Fibroblast of upper back skin (primary cell): ENCODE measurements at places on chromosomes 4 and X.

DNA sequence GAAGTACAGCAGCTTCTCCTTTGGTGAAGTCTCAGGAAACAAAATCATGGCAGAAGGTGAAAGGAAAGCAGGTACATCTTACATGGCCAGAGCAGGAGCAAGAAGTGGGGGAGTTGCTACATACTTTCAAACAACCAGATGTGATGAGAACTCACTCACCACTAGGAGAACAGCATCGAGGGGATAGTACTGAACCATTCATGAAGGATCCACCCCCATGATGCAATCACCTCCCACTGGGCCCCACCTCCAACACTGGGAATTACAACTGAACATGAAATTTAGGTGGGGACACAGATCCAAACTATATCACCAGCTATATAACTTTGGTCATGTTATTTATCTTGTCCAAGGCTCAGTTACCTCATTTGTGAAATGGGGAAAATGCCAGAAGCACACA, 159.4 kb downstream of the OPHN1 start:
- peak; percentile 11 for DNase-seq

DNA sequence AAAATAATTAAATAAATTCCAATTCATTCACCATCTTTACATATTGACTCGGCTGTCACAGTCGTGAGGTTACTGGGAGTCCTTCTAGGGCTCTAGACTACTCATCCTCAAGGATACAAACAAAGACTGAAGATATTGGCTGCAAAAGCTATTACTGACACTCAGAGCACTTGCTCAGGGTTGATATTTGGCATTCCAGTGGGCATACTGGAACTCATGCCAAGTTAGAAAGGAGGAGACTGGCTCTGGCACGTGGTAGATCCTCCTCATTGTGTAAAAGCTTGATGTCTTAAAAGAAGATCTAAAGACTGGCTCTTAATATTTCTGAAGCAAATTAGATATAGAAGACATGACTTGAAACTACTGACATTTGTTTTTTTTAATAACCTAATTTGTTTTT, 172.7 kb downstream of the GPM6A start:
- DNase-seq = no peak

- no peak for DNase-seq
These were observed 258.4 kb downstream of the MAPK10 start for GRCh38 chr4:86101410-86101809.

- peak; percentile 38 for DNase-seq
These were observed 92.0 kb upstream of the PTPN13 start for GRCh38 chr4:86502081-86502480.

DNA sequence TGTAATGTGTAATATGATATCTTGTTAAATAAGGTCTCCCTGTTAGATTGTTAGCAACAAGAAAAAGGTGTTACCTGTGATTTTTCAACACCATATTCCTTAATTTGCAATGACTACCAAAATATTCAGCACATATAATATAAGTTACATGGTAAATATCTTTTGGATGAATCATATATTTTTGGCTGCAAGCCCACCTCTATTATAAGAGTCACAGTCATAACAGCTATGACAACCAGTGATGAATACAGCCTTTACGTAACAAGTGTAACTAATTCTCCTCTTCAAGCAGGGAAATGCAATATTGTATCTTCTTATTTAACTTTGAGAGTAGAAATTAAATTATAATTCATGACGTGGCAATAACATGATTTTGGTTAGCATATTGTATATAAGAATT, 187.0 kb downstream of the NLGN4X start:
- peak; percentile 34 for DNase-seq

GRCh38 chrX:31670245-31670644, 598.4 kb upstream of the FTHL17 start:
- DNase-seq = no peak

DNA sequence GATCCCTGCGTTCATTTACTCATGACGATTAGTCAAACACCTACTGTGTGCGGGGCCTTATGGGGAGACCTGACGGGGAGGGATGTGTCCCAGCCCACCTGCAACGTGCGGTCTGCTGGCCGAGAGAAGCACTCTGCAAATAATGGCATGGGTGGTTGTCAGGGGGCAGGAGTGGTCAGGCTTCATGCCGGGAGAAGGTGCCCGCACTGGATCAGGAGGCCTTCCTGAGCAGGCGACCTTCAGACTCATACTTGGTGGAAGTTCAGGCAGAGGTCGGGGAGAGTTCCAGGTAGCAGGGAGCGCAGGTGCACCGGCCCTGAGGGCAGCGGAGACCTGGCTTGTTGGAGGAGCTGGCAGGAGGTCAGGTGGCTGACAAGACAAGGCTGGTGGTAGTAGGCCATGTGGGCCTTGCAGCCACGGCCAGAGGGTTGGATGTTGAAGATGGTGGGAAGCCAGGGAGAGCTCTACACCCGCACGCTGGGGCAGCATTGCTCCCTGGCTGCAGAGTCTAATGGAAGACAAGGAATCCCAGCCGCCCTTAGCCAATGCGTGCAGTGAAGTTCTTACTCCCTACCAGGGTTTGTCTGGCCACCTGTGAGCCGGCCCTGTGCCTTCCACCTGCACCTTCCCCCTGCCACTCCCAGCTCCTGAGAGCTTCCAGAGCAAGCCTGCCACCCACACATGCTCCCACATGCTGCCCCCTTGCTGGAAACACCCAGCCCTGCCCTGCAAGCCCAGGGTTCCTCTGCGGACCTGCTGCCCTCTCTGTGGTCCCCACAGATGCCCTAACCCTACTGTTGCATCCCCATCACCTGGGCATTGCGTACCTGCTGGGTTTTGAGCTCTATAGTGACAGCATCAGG, 97.3 kb downstream of the PSAPL1 start:
- no peak for DNase-seq

GRCh38 chr4:52588097-52588496, 71.0 kb downstream of the USP46 start:
- no peak for DNase-seq

- peak; percentile 17 for DNase-seq
These were observed 361 bp downstream of the QDPR start for GRCh38 chr4:17511509-17511949.

- DNase-seq = no peak
These were observed 250.8 kb downstream of the SLC39A8 start for GRCh38 chr4:102094481-102094880.

- no peak for DNase-seq
These were observed 279.0 kb downstream of the ANKRD50 start for GRCh38 chr4:124433500-124433899.

DNA sequence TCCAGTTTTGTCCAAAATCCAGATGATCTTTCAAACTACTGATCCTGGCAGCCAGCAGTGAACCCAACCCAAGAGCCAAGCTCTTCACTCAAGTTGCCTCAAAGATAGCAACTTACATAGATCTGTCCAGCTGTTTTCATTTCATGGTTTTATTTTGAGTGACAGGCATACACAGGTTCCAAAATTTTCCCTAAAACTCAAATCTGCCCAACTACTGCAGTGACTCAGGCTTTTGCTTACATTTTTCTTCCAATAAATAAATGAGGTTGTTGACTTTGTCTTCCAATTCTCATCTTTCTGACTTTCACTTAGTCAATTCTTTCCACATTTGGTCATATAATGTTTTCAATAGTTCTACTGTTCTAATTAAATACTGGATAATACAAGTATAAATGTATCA, 158.8 kb downstream of the TECRL start:
- no peak for DNase-seq

DNA sequence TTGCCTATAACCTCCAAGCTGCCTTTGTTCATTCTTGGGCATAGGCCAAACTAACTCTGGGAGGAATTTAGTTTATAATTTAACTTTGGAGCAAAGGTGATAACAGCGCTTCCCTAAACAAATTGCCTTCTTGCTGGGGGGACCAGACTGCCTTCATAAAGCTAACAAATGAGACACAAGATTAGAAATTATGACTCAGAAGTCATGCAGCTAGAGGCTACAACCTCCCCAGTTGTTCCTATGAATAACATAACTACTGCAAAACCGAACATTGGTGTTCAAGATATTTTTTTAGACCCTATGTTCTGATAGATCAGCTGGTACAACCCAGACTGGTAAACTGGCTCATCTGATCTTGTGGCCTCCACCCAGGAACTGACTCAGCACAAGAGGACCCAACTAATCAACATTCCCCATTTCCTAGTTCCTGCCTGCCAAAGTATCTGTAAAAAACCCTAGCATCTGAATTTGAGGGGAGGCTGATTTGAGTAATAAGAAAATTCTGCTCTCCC, 22.0 kb upstream of the TMPRSS11B start:
- DNase-seq = peak; percentile 56

GRCh38 chrX:119040432-119040831, 32.4 kb upstream of the CT47C1 start:
- peak; percentile 4 for DNase-seq

DNA sequence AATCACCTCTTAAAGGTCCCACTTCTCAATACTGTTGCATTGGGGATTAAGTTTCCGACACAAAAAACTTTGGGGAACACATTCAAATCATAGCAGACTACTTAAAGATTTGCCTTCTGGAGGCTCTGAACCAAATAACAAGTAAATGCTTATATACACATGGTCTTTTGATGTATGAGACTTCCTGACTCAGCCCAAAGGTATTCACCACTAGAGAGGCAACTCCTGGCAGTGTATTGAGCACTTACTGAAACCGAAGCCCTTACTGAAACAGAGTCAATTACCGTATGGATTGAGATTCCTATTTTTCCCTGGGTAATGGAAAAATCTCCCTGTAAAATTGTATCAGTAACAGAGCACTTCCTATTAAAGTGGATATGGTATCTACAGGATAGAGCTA, 45.4 kb downstream of the ZCCHC13 start:
- peak; percentile 83 for DNase-seq

GRCh38 chr4:4532371-4533154, 9.3 kb downstream of the STX18 start:
- DNase-seq = no peak

GRCh38 chrX:153762626-153763173, 1.3 kb upstream of the PLXNB3 start:
- no peak for DNase-seq
